Cardiac muscle cell (in vitro differentiated cells and primary cell): ENCODE measurements at places on chromosomes 5 and 9. TPM values are rescaled to one million over a fixed set of nuclear protein-coding genes. Genes with fewer than 3 reads are reported as not detected.

DNA sequence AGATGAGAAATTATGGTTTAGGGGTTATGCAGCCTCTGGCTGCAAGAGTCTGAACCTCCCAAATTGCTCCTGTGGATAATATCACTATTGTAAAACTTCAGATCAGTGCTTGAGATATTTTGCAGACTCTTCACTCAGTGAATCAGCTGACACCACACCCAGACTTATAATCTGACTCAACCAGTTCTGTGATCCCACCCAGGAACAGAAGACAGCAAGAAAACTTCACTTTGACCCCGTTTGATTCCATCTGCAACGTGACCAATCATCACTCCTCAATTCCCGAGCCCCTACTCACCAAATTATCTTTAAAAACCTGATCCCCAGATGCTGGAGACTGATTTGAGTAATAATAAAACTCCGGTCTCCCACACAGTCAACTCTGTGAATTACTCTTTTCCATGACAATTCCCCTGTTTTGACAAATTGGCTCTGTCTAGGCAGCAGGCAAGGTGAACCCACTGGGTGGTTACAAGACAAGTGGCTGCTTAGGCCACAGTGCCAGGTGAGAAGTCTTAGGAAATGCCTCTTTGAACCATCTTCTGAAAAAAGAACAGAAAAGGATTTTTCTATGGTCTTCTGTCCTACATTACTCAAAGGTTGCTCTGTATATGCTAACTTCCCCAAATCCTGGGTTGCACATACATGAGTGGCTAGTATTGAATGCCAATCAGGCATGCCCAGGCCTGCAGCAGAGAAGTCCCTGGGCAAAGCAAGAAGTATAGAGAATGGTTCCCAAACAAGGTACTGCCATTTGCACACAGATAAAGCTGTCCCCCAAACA lies 588.0 kb downstream of the PRELID2 start:
- DNase-seq: no peak

GRCh38 chr5:116970318-116970717 lies 395.7 kb upstream of the SEMA6A start:
- DNase-seq: peak; percentile 36

The SCGB3A2 gene
- not detected in 2 replicates for total RNA-seq

DNA sequence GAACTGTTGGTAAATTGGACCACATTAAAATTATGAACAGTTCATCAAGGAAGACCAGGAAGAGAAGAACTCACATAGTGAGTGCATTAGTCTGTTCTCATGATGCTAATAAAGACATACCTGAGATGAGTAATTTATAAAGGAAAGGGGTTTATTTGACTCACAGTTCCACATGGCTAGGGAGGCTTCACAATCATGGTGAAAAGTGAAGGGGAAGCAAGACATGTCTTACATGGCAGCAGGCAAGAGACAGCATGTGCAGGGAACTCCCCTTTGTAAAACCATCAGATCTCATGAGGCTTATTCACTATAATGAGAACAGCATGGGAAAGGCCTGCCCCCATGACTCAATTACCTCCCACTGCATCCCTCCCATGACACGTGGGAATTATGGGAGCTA lies 135.9 kb upstream of the MAN2A1 start:
- DNase-seq: no peak

The ARID3C gene
- 0.27 and 1.7 TPM in 2 replicates for total RNA-seq

- DNase-seq: no peak
These were observed 299.9 kb downstream of the CSNK1G3 start for GRCh38 chr5:123811831-123812230.

DNA sequence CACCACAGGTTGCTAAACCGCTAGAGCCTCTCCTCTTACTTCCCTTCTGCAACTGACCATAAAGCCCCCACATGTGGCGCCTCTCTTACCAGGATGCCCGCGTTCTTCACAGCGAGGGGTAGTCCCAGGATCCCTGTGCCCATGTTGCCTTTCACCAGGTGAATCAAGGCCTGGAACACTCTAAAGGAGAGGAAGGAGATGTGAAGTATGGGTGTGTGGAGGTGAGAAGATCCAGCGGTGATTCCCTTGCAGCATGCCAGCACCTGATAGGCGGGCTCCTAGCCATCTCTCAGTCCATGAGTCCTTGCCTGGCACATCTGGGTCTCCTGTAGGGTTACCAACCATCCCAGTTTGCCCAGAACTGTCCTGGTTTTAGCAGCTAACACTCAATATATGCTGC lies 3.3 kb downstream of the SLC36A2 start:
- DNase-seq: no peak

- DNase-seq: no peak
These were observed 208.3 kb upstream of the MAP3K1 start for GRCh38 chr5:56607074-56607473.

DNA sequence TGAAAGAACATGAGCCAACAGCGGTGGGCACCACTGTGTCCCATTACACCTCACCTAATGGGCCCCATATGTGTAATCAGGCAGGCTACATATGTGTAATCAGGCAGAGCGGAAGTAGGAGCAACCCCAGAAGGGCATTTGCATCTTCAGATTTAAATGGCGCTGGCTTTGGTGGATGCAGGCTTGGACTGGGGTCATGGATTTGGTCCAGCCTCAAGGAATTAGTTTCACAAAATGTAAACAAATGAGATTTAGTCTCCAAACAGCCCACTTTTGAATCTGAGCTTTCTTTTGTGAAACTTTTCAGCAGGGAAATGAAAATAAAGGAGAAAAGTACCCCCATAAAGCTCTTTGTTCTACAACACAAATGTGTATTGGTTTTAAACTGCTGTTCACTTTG lies 161.3 kb downstream of the LPAR1 start:
- DNase-seq: no peak

DNA sequence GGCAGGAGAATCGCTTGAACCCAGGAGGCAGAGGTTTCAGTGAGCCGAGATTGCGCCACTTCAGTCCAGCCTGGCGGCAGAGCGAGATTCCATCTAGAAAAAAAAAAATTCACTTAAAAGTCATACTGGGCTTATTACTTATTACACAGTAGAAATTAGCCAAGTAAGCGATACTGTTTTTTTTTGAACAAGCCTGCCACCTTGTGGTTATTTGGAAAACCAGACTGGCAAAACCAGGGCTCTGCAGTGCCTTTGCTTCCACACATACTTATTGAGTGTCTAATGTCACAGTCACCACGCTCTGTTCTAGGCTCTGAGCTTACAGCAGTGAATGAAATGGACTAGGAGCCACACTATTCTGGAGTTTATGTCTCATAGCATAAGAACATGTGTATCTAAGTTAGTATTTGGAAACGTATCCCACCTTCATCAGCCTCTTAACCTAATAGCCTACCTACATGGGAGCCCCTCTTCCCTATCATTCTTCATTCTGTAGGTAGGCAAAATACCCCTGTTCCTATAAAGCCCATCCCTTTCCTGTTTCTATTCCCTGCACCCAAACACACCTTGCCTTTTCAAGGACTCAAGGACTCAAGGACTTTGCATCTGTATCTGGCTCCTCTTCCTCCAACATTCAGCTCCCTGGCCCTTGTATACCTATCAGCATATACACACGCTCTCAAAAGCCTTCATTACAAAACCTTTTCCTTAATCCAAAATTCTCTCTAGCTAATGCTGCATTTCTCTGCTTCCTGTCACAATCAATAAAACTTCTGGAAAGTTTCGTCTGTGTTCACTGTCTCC lies 13.9 kb upstream of the BASP1 start:
- DNase-seq: peak; percentile 89

- DNase-seq: peak; percentile 84
These were observed 43.6 kb downstream of the JADE2 start for GRCh38 chr5:134568761-134569695.

DNA sequence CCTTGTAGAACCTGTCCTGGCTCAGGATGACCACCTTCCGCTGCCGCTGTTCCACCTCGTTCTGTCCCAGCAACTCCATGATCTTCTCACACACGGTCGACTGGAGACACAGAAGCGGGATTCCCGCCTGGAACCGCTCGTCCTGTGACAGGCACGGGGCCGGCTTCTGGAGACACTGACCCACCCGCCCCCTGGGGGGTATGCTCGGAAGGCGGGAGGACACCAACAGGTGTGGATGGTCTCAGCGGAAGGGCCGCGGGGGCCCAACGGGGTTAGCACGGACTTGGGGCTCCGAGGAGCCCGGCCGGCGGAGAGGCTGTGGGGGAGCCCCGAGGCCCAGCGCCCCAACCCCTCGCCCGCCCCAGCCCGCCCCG lies 530 bp downstream of the UCK1 start:
- peak; percentile 34 for DNase-seq

DNA sequence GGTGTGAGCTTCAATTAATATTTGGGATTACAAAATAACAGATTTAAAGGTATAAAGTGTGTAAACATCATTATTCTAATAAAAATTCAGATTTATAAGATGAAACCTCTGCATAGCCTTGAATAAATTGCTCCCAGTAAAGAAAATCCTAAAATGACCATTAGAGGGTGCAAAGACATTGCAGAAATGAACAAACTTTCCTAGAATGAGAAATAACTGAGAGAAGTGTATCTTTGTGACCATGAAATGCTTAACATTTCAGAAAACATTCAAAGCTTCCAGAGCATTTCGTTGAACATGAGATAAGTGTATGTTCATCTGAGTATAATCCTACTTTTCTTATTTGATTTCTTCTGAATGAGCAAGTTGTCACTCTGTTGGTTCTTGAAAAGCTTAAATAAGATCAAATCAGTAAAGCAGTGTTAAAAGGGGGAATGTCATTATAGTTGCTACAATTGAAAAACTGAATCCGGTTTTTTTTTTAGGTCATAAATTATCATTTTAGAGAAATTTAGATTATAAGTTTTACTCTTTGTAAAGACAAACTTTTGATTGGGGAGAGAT lies 24.7 kb upstream of the NUDT12 start:
- DNase-seq: peak; percentile 55

DNA sequence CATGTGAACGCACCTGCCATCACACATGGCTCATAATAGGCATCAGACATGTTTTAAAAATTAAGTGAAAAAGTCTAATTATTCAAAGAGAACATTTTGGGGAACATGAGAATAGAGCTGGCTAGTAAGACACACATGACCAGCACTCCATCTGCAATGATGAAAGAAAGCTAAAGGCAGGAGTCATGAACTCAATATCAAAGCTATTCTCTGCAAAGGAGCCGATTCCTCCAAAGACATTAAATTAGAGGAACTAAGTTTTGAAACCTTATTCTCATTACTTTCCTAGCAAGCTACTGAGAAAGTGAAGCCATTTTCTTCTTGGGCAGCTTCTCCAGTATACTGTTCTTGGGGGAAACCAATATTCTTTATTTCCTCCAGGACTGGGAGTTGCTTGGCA lies 172.0 kb downstream of the CRB2 start:
- no peak for DNase-seq

The IARS1 gene
- 96.3 and 97.0 TPM in 2 replicates for total RNA-seq

GRCh38 chr5:138815529-138815928 lies 59.6 kb downstream of the LRRTM2 start:
- DNase-seq: no peak

GRCh38 chr5:74372051-74372450 lies 268.5 kb downstream of the ENC1 start:
- DNase-seq: no peak

DNA sequence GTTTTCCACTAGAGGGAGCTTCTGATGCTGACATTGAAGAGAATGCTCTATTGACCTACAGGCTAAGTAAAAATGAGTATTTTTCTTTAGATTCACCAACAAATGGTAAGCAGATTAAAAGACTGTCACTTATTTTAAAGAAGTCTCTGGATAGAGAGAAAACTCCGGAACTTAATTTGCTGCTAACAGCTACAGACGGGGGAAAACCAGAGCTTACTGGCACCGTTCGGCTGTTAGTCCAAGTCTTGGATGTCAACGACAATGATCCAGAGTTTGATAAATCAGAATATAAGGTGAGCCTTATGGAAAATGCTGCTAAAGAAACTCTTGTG lies 764 bp downstream of the PCDHA11 start:
- DNase-seq: no peak

DNA sequence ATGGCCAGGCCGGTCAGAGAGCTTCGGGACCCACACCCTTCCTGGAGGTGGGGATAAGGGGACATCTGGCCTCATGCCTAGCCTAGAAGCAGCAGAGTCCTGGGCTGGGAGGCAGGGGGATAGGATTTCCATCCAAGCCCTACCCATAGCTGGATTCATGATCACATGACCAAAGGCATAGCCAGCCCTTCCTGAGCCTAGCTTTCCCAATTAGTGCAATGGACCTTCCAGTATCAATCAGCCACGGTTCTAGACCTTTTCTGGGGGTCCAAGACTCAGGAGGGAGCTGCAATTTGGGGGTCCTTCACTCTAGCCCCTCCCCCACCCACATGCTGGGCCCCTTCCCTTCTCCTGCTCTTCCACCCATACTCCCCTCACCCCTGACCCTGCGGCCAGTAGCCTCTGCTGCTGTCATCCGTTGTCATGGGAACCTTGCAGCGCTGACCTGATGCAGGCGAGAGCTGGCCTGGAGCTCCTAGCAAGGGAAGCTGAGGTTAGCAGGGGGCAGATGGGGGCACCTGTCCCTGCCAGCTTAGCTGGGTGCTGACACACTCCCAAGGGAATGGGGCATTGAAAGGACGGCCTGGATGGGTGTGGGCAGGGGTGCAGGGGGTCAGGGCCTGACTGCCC lies 44.6 kb downstream of the CXXC5 start:
- DNase-seq: no peak

DNA sequence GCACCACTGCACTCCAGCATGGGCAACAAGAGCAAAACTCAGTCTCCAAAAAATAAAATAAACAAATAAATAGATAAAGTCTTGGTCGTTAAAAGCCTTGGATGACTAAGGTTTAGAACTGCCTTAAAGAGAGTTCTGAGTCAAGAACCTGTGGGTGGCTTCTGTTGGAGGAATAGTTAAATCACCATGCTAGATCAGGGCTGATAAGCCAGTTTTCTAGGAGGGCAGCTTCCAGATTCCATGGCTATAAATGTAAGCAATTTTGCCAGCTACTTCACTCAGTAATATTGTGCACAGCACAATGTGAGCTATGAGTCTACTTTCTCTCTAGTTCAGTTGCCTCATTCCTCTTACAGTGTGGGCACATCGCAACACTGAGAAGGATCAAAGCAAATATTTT lies 242.1 kb upstream of the NUDT12 start:
- DNase-seq: no peak

- DNase-seq: no peak
These were observed 313.8 kb downstream of the FAM170A start for GRCh38 chr5:119943148-119943547.

DNA sequence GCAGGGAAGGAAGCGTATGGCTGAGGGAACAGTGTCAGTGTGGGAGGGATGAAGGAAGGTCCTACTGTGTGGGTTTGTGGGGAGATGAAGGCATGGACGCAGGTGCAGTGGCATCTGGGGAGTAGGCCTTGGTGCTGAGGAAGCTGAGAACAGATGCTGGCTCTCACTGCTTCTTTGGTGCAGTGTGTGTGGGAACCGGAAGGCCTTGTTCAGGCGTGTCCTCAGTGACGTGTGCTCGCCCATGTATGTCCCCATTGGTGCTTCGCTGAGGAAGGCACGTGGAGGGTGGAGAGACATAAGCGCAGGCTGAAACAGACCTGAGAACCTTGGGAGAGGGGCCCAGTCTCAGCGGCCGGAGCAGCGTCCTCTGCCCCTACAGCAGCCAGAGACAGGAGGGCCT lies 18.7 kb downstream of the ADAMTS13 start:
- DNase-seq: no peak
